ENCODE measurements at places on chromosomes 11 and 22. TPM values are rescaled to one million over a fixed set of nuclear protein-coding genes. Genes with fewer than 3 reads are reported as not detected.

DNA sequence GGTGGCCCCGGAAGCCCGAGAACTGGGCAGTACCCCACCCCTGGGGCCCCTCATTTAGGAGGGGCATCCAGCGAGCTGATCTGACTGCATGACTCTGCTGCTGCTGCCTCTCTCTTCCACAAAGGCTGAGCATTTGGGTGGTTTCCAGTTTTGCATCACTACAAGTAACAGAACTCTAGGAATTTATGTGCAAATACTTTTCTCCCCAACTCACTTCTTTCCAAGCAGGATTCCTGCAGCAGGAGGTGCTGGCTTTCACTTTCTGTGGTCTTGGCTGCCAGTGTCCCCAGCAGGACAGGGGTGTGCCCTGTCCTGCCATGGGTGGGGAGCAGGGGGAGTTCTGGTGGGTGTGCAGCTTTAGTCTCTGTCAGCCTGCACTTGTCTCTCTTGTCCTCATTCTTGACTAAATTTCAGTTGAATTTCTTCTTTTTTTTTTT lies 21.2 kb downstream of the UPB1 start:
- peak; percentile 96 for DNase-seq

DNA sequence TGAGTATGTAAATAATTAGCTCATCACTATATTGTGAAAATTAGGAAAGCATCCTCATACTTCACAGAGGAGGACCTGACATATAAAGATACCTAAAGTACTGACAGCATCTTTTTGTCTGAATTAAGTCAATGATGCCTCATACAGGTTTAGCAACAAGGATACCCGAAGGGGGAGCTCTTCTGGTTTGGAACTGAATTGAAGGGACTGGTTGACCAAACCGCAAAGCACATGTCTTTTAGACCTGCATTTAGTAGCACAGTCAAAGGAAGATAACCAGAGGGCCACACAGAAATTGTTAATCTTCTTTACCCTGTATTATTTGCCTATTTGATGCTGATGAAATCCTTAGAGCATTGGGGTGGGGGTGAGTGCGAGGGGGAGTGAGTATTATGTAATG lies 12.9 kb upstream of the WT1 start:
- no peak for DNase-seq

- DNase-seq, result peak; percentile 97
These were observed 19.3 kb upstream of the ARAP1 start for GRCh38 chr11:72771507-72771906.

GRCh38 chr22:43529461-43529860 lies 117.6 kb downstream of the MPPED1 start:
- no peak for DNase-seq

Gene KCTD21
- 15.0 TPM for total RNA-seq

All from osteoblast (primary cell).